ENCODE measurements at places on chromosomes 5 and 9.

GRCh38 chr5:139906661-139907060, 111.1 kb downstream of the PSD2 start:
- DNase-seq = no peak

DNA sequence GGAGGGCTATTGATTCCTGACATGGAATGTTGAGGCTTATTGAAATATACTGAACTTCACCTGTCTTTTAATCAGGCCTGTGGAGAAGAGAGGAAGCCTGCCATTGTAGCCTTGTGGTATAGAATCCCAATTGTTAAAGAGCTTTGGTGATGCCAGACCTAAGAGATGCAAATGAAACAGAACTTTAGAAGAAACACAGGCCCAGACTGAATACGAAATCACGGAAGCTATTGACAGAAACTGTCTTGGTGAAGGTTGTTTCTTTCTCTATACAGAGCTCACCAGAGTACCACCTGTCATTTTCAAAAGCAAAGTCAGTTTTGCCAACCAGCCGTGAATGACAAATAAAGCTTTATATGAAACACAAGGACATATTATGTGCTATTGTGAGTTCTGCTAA, 660.3 kb downstream of the ISL1 start:
- no peak for DNase-seq

DNA sequence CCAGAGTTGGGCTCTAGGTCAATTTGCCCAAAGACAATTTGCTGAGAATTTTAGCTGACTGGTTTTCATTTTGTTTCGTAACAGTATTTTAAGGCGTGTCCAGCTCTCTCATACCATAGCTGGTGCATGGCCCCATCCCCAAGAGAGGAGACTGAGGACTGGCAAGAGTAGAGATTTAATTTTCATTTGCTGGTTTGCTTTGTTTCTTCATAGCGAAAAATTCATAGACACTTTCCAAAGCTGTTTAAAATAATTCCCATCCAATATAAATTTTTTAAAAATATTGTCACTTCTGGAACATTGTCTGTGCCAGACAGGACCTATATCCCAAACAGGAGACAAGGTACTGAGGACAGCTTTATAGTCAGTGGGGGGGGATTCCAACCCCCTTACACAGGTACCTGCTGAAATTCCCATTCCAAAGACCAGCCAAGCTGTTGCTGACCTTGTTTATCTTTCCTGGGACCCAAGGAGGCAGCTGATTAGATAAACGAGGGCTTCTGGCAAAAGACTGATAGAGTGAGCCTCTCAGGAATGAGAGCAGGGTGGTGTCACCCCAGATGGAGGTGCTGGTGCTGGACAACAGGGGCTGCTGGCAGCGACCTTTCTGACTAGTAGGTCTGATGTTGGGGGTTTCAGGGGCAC, 6.8 kb upstream of the ANGPTL2 start:
- no peak for DNase-seq

GRCh38 chr9:111456529-111456928, 27.7 kb downstream of the ECPAS start:
- no peak for DNase-seq

Data from fibroblast of skin of left quadriceps (primary cell).